Activated T-helper 1 cell treated with anti-CD3 and anti-CD28 coated beads, Interleukin-12 subunit alpha, Interleukin-12 subunit beta, Interleukin-2, Interleukin-4 antibody, amounts not matched to agents 30 ng/mL and 10 ng/mL and 1 ng/mL, durations not matched to agents 14 hours and 24 hours and 36 hours (primary cell): ENCODE measurements at places on chromosomes 7 and 10. TPM values are rescaled to one million over a fixed set of nuclear protein-coding genes. Genes with fewer than 3 reads are reported as not detected.

The SOSTDC1 gene
- not detected in 2 replicates for total RNA-seq

DNA sequence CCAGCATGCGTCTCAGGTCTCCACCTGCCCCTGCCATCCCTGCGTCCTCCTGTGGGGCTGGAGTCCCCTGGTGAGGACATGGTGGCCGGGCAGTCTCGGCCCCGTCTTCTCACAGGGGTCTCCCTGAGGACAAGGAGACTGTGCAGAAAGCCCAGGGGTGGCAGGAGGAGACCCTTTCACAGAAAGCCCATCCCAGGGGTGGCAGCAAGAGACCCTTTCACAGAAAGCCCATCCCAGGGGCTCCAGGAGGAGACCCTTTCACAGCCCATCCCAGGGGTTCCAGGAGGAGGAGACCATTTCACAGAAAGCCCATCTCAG lies 14.8 kb upstream of the CHST12 start:
- no peak for DNase-seq

The ZNF655 gene
- 77.9 and 79.9 TPM in 2 replicates for total RNA-seq

DNA sequence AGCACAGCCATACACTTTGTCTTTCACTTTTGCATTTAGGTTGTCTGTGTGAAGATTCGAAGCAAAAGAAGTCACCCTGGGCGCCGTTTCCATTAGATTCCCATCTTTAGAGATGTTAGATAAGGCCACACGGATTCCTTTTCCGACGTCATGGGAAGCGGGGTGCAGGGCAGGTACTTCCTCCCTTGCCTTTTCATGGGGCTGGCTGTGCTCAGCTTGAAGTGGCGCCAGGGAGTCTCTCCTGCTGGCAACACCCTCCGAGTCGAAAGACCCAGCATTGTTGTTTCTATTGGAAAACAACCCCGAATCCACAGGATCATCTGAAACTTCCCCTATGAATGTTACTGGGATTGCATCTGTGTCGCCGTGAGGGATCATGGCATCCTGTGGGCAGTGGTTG lies 246.4 kb upstream of the GRB10 start:
- DNase-seq = no peak

The LRRC61 gene
- total RNA-seq = 24.9 and 26.1 TPM in 2 replicates

- no peak for DNase-seq
Measured at GRCh38 chr7:2002561-2003450, 229.9 kb downstream of the MAD1L1 start.

The KCNMA1 gene
- total RNA-seq = not detected in 2 replicates

GRCh38 chr7:151503902-151504714 lies 15.6 kb downstream of the RHEB start:
- no peak for DNase-seq

GRCh38 chr10:71359364-71360046 lies 37.2 kb upstream of the CDH23 start:
- no peak for DNase-seq

The PDE6C gene
- total RNA-seq = not detected in 2 replicates

GRCh38 chr10:49734676-49735075 lies 27.4 kb downstream of the OGDHL start:
- DNase-seq = no peak

The LFNG gene
- 34.8 and 34.9 TPM in 2 replicates for total RNA-seq

- no peak for DNase-seq
Measured at GRCh38 chr10:84342584-84342983, 14.2 kb downstream of the CCSER2 start.

DNA sequence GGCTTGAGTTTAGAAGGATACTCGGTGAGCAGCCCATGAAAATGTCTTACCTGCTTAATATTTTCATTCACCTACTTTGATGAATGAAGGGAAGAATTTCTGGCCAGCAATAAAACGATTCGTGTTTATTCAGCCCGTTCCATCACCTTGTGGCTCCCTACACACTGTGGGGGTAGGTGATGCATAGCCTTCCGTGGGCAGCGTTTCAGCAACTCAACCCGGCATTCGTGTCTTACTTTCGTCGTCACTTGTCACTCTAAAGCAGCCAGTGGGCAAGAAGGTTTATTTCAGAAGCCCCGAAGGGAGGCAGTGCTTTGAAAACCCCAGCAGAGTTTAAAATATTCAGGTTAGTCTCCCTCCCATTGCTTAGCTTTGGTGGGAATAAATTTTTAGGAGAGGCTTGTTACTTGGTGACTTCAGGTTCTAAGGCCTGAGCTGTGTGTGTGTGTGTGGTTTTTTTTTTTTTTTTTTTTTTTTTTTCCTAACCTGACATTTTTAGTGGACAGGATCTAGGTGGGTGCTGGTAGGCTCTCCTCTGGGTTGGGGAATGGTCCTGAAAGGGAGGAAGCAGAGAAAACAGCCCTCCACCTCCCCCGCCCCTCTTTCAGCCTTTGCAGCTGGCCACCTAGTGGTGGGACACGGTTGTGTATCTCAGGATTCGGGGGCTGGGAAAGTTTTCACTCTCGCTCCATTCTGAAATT lies 1.8 kb downstream of the GRK5 start:
- peak; percentile 45 for DNase-seq

The CYP2C19 gene
- not detected in 2 replicates for total RNA-seq

DNA sequence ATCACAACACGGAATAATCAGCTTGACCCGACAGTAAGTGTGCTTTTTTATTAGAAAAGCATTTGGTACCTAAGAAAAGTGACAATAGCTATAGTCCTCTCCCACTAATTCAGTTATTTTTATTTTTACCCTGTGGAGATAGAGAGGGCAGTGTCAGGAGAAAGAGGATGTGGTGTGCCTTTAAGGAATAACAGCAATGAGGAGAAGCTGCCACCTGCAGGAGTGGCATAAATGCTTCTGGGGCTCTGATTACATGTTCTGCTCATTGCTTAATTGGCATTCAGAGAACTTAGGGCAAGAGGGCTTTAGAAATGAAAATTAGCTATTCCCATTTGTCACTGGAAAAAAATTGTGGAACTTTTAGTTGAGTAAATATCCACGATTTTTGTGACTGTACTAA lies 60.1 kb downstream of the DENND11 start:
- DNase-seq = no peak

GRCh38 chr10:61099756-61100155 lies 155.8 kb upstream of the RHOBTB1 start:
- DNase-seq = no peak

- no peak for DNase-seq
Measured at GRCh38 chr7:123783820-123784219, 35.0 kb upstream of the WASL start.

DNA sequence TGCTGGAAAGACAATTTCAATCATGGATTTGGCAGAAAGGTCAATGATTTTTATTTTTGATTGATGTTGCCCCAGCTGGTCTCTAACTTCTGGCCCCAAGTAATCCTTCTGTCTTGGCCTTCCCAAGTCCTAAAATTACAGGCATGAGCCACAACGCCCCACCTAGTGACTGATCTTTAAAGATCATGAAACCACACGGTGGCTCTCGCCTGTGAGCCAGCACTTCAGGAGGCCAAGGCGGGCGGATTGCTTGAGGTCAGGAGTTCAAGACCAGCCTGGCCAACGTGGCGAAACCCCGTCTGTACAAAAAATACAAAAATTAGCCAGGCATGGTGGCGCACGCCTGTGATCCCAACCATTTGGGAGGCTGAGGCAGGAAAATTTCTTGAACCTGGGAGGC lies 12.6 kb upstream of the C10orf95 start:
- DNase-seq = no peak

GRCh38 chr7:94190599-94191061 lies 186.5 kb upstream of the BET1 start:
- DNase-seq = no peak

GRCh38 chr7:115476671-115477181 lies 553.8 kb downstream of the TFEC start:
- no peak for DNase-seq

GRCh38 chr10:72000073-72001032 lies 36.2 kb downstream of the CHST3 start:
- DNase-seq = no peak

- DNase-seq = no peak
Measured at GRCh38 chr7:158120716-158121115, 466.9 kb downstream of the PTPRN2 start.

DNA sequence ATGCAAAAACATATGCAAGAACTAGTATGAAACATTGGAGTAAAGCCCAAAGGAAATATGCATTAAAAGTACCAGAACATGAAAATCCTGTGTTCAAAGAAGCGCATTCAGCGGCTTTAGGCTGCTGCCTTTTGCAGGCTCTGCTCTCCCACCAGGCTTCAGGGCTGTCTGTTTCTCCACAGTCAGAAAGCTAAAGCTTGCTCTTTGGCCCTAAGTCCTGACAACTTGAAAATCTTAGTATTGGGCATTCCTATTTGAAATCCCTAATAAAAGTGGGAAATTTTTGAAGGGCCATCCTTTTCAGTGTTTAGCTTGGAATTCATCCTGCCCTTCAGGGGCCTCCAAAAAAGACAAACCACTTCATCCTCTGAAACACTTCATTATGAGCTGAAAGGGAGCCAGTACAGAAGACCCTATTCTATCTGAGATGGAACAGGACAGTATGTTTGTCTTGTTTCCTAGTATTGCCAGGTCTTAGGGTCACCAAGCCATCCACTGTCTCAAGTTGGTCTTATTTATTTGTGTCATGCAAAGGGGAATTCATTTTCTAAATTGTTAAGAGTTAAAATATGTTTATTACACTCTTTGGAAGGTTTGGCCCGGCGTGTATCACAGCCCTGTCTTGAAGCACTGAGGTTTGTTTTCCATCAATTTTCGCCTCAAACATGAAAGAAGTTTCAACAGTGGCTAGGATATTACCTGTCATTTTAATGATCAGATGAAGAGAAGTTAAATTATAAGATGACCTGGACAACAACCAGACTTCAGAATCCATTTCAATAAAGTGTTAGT lies 326.3 kb upstream of the BMPER start:
- no peak for DNase-seq

DNA sequence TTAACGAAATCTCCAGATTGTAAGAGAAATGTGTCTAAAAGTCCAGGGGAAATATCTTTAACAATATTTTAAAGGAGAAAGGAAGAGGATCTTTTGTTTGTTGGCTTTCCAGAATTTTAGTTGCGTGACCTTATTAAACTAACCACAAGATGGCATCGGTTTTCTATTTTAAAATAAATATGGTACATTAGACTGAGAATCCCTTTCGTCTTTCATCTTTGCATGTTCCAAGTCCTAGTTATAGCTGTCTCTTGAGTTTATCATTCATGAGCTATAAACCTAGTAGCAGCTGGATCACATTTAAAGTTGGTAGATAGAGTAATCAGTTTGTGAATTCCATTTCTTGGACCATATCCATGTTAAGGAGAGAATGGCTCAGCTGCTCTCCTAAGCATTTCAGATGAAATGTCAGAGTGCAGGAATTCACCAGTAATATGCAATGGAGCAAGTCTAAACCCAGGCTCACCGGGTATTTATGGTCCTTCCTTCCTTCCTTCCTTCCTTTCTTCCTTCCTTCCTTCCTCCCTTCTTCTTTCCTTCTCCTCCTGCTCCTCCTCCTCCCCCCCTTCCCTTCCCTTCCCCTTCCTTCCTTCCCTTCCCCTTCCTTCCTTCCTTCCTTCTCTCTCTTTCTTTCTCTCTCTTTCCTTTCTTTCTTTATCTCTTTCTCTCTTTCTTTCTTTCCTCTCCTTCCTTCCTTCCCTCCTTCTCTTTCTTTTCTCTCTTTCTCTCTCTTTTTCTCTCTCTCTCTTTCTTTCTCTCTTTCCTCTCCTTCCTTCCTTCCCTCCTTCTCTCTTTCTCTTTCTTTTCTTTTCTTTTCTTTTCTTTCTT lies 57.8 kb upstream of the RAB18 start:
- DNase-seq = no peak
